ENCODE measurements at places on chromosomes 11 and 22. TPM values are rescaled to one million over a fixed set of nuclear protein-coding genes. Genes with fewer than 3 reads are reported as not detected.

GRCh38 chr22:22030493-22031182, 48.1 kb upstream of the TOP3B start:
- DNase-seq: peak; percentile 26

GRCh38 chr22:25162561-25162960, 37.1 kb upstream of the CRYBB3 start:
- DNase-seq: no peak

GRCh38 chr11:34620820-34621792, at the start of gene EHF:
EHF (plus strand) TSS chr11:34621093; CDS start chr11:34642631, 21,538 bp downstream.
- no peak for DNase-seq

DNA sequence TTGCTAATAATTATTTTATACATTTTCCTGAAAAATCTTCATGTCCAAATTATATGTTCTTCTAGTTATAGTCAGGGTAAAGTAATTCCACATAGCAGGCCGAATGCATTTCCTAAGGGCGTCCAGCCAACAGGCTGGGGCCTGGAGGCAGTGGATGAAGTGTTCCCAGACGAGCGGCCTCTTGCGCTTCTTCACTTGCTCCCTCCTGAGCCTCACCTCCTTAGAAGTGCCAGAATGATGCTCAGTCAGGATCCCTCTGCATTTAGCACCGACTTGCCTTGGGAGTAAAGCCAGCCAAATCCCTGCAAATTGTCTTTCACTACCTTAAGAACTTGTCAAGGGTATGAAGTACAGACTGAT, 1.5 kb downstream of the OLFML1 start:
- peak; percentile 46 for DNase-seq

- DNase-seq: no peak
Observed at GRCh38 chr11:119845756-119846155, 116.8 kb upstream of the NECTIN1 start.

DNA sequence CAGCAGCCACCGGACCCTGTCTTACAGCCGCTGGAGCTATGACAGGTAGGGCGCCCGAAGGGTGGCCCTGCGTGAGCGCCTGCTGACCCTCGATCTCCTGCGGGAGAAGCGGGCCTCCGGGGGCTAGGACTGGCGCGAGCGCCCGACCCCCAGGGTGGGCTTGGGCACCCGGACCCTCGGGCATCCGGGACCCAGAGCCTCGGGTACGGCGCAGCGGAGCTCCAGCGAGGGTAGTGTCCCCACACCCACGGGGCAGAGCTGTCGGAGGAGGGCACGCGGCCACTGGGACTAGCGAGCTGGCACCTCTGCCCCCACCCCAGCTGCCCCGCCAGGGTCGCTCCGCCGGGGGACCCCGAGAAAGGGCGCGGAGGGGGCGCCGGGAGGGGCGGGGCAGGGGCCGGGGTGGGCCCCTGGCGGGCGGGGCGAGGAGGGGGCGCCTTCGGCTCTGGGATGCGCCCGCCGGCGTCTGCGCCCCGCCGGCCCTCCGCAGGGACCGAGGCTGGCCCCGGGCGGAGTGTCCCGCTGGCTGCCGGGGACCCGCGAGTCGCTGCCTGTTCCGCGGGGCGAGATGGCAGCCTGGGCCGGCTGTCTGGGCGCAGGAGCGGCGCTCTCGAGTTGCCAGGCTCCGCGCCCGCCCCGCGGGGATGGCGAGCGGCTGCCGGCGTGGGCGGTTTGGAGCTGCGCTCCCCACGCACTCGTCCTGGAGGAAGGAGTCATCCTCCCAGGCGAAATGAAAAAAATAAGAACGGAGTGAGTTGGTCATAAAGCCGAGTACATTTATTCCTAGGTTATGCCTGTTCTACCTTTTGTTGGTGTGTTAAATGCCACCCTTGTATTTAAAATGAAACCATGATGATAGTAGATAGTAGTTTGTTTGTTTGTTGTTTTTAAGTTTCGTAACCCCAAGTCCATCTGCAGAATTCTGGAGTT, 32.4 kb downstream of the EIF3F start:
- peak; percentile 55 for DNase-seq

DNA sequence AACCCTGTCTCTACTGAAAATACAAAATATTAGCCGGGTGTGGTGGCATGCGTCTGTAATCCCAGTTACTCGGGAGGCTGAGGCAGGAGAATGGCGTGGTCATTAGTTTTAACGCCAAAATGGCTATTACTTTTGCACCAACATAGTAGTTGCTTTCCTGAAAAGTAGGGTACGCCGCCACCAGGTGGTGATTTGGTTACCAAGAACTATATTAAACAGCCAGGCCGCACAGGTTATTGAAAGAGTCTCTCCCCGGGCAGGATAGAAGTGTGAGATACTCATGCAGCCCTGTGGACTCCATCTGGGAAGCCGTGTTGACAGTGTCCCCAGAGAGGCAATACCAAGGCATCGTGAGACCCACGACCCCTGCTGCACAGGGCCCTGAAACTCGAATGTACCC, 24.6 kb upstream of the LRRC32 start:
- no peak for DNase-seq

GRCh38 chr11:30984827-30985226, 384.7 kb downstream of the DCDC1 start:
- DNase-seq: no peak

DNA sequence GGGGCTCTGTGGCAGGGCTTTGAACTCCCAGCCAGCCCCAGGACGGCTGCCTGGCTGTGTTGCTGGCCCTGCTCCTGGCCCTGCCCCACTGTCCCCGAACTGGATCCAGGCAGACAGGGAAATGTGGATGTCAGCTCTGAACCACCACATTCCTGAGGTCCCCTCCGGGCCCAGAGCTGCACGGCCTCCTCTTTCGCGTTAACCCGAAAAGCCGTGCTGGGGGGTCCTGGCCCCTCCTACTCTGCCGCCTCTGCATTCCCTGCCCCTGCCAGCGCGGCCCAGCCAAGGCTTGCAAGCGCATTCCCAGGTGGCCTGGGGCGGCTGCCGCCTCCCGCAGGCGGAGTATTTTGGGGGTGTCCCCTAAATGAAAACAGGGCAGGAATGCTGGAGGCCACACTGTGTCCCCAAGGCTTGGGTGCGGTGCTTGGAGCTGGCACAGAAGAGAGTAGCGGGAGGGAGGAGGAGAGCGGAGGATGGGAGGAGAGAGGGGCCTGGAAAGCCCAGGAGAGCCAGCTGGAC, 5.4 kb downstream of the LINC01488 start:
- DNase-seq: no peak

DNA sequence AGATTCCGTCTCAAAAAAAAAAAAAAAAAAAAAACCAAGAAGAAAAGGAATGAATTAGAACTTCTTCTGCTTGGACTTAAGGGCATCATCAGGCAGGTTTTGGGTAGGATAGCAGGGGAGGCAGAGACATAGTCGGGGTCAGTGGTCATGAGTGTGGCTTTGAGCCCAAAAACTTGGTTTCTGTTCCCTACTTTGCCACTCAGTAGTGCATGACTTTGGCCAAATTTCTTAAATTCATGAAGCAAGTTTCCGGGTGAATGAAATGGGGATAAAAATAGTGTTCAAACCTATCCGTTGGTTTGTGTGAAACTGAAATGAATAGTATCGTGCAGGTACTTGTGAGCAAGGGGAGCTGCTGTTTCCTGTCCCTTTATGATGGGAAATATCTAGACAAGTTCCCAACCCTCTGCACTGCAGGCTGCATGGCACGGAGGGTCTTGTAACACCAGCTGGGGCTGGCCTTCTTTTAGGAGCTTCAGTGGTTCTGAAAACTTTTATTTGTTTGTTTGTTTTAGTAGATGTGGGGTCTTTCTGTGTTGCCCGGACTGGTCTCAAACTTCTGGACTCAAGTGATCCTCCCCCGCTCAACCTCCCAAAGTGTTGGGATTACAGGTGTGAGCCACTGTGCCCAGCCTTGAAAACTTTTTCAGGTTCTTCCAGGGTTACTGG, 18.4 kb downstream of the NEAT1 start:
- DNase-seq: peak; percentile 7

DNA sequence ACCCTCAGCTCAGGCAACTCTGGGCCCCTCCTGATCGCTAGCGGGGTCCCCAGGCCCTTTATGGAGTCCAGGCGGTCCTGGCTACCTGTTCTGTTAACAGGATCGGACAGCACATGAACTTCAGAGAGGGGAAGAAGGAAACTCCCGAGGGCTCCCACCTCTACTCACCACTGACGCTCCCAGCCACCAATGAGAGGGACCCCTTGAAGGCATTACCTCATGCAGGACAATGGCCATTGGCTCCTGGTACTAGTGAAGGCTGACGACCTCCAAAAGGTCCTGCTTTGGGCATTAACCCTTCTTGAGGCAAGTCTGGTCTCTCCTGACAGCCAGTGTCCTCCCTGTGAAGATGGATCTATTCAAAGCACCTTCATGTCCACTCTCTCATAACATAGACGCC, 71.5 kb upstream of the LMO1 start:
- DNase-seq: no peak

GRCh38 chr22:43172191-43172590, 14.7 kb downstream of the TTLL12 start:
- DNase-seq: no peak

DNA sequence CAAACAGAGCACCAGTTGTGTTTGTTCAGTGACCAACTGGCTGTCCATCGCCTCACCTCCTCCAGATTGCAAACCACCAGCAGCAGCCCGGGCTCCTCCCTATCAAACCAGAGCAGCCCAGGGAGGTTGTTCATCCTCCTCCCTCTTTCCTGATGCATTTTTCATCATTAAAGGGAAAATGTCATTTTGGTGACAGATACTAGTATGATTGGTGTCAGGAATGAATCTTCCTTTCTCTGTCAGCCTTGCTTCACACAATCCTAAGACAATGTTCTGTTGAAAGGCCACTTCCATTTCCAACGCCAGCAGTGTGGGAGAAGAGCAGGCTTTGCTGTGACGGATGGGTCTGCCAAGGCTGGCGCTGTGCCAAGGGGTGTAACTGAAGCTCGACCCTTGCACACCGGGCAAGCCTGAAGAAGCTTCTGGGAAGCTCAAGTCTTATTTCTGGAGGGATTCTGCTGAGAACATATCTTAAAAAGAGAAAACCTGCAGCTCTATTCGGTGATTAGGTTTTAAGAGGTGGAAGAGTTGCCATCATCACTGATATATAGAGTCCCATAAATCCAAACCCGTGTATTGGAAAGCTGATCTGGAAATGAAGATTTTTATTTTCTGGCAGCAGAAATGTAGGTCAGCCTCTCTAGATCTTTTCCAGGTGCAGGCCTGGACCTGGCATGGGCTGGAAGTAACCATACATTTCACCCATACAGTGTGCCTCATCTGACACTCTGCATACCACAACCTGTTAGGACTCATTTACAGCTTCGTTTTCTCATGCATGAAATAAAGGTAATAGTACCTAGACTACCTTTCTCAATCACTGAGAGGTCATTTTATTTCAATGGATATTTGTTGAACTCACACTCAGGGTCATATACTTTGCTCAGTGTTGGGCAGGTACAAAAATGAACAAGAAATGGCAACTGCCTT, 524.5 kb downstream of the NTM start:
- no peak for DNase-seq

DNA sequence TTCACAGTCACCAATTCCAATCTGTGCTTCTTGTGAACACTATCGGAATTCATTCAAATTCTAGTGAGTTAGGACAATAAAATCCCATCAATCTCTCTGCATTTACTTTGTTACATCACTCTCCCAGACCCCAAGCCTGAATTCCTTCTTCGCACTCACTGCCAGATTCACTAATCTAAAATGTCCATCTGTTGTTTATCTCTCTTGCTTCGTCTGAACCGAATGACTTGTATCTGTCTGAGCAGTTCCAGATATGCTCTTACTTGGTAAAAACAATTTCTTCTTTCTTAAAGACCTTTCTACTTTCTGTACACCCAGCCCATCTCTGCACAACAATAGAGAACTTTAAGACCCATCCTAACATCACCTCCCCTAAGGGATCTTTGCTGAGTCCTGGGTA, 7.0 kb downstream of the MMP10 start:
- DNase-seq: no peak

DNA sequence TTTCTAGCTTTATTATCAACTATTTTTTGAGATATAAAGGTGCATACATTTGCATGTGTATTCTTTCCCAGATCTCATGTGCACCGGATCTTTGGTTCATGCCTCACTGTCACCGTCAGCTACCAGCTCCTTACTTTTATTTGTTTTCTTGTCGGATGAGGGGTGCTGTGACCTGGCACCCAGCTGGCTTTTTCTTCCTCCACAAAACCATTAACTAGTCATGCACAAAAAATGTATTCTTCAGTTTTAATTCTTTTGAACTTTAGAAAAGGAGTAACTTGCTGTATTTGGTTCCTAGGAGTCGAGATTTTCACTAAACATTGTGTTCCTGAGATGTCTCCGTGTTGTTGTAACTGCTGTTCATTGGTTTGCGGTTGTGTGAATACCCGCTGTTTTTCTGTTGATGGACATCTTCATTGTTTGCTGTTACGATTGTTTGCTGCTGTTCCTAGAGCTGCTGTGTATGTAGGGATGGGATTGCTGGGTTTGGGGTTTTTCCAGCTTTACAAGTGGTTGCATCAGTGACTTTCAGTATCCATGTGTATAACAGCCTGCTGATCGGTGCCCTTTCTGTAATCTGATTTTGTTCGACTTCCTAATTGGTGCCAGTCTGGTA, 39.4 kb downstream of the MOV10L1 start:
- DNase-seq: no peak

- no peak for DNase-seq
Observed at GRCh38 chr11:14544611-14545010, 24.4 kb upstream of the PSMA1 start.

DNA sequence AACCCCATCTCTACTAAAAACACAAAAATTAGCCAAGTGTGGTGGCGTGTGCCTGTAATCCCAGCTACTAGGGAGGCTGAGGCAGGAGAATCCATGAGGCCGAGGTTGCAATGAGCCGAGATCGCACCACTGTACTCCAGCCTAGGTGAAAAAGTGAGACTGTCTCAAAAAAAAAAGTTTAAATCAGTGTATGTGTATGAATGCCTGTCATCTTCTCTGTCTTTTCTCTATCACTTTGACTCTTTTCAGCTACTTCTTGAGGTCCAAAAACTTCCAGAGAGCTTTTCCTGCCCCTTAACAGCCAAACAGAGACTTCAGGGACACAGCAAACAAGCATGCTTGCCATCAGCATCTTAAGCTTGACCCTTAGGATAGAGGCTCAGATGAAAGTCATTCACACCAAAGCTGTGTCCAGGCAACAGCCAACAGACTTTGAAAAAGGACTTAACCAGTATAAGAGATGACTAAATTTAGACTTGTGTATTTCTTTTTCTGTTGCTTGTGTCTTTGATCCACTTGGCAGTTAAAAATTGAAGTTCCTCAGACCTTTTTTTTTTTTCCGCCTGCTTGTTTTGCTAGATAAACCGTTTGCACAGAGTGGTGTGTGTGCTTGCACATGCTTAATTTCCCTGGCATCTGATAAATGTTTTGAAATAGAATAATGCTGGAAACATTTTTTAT, 151.9 kb downstream of the DBX1 start:
- DNase-seq: no peak

- DNase-seq: no peak
Observed at GRCh38 chr11:93652161-93652597, 9.3 kb upstream of the CEP295 start.

GRCh38 chr11:65822776-65823528, 10.8 kb upstream of the SNX32 start:
- no peak for DNase-seq

The SYT9 gene
- total RNA-seq: 0.29 TPM

The NRXN2 gene
- total RNA-seq: 0.88 TPM

The LDHAL6A gene
- not detected for total RNA-seq

The PAX6 gene
- total RNA-seq: not detected

The IRF7 gene
- 15.0 TPM for total RNA-seq

The EHD1 gene
- total RNA-seq: 78.7 TPM

The SMTNL1 gene
- total RNA-seq: not detected

The MFRP gene
- total RNA-seq: 0.26 TPM

The MPEG1 gene
- total RNA-seq: 1.0 TPM

The TMPRSS5 gene
- total RNA-seq: 0.29 TPM

The OR56A1 gene
- 0.12 TPM for total RNA-seq
